ENCODE measurements at places on chromosomes 3 and 15.
A peak's percentile ranks its signal among the peaks of the same experiment; 100 is the strongest.

- no peak for DNase-seq
Measured at GRCh38 chr3:1533763-1534162, 440.9 kb downstream of the CNTN6 start.

- DNase-seq: peak; percentile 82
Measured at GRCh38 chr3:157542711-157543500, 39.7 kb upstream of the VEPH1 start.

DNA sequence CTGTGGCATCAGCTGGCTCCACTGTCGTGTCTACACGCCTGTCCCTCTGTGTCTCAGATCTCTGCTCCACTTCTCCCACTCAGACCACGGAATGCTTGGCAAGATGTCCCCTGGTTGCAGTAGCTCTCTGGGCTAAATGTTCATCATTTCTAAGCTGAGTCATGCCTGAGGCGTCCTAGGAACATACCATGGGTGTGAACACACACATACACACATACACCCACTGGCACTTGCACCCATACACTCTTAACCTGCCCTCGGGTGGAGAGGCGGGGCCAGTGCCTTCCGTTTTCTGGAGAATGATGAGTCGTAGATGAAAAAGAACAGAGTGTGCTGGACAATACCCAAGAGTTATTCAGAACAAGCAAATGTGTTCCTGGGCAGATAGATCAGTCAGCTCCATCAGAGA, 72.4 kb downstream of the SENP2 start:
- DNase-seq: no peak

- DNase-seq: no peak
Measured at GRCh38 chr3:170277833-170278580, 55.8 kb downstream of the PRKCI start.

DNA sequence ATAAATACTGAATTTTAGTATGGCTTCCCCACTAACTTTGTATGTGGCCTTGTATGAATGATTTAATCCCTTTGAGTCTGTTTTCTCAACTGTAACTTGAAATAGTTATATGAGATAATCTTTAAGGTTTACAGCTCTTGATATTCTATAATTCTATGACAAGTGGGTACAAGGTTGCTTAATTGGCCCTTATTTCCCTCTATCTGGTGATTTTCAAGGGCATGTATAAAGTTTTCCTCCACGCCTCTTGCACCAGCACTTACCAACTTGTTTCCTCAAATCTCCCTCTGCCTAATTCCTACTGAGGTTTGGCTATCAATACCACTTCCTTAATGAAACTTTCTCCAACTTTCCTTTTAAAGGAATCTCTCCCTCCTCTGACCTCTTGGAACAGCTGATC, 112.9 kb downstream of the ISL2 start:
- no peak for DNase-seq

DNA sequence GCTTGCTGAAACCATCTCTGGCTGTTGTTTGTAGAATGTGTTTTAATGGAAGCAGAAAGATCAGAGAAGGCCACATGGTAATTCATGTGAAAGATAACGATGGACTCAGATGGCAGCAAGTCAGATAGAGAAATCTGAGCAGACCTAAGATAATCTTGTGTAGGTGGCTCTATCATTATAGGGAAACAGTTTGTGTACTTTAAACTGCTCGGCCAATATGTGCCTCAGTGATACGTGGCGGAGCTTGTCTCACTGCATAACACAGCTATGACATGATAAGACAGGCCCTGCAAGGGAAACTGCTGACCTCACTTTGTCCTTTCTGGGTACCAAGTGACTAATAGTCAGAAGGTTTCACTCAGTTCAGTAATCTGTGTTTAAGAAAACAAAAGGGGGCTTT, 51.0 kb downstream of the MME start:
- DNase-seq: no peak

DNA sequence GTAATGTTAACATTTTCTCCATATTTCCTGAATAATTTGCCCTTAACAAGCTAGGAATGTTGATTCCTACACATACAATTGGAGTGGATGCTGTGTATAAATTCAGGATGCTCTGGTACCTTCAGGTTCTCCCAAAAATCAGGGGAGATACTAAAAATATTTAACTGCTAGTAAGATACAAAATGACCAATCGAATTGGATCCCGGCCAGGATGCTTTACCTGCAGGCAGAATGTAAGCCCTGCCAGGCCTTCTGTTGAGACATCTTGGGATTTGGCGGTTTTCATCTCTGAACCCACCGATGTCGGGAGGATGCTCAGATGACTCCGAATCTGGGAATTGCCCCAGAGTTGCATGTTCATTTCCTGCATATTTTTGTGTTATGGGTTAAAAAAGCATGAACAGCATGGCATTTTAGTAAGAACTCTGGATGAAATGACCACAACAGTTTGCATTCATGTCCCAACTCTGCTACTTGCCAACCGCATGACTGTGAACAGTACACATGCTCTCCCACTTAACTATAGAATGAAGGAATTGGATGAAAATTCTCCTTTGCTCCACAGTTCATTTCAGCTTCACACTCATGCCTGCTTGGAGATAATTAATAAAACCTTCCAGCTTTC, 241.4 kb upstream of the TBL1XR1 start:
- no peak for DNase-seq
